ENCODE measurements at places on chromosomes 11 and 22. TPM values are rescaled to one million over a fixed set of nuclear protein-coding genes. Genes with fewer than 3 reads are reported as not detected.
A peak's percentile ranks its signal among the peaks of the same experiment; 100 is the strongest.

The SEZ6L gene
- 51.8 TPM for total RNA-seq

- DNase-seq: peak; percentile 93
Measured at GRCh38 chr22:38569972-38570778, at the start of gene DMC1. Gene DMC1, minus strand, starts transcription at chr22:38570183. Its CDS starts 1,927 bp downstream, at chr22:38568256.

DNA sequence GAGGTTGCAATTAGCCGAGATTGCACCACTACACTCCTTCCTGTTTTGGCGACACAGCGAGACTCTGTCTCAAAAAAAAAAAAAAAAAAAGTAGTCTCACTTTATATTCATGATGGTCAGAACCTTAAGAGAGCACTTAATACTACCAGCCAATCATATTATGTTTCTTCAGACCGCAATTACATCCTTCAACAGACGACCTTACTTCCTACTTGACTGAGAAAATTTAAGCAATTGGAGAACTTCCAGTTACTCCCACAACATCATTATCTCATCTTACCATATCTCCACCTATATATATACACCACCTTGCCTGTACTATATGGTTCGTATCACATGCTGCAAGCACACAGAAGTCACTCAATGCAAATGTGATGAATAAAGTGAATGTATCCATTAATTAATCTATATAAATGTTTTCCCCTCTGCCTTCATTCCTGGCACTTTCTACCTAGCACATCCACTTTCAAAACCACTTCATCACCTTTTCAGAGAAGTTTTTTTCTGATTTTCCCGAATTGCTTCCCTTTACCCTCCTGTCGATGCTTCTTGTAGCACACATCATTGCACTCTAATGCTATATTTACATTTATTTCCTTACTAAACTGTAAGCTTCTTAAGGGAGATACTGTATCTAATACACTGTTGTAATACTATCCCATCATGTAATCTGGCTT lies 13.8 kb downstream of the ATP5MG start:
- DNase-seq: no peak

DNA sequence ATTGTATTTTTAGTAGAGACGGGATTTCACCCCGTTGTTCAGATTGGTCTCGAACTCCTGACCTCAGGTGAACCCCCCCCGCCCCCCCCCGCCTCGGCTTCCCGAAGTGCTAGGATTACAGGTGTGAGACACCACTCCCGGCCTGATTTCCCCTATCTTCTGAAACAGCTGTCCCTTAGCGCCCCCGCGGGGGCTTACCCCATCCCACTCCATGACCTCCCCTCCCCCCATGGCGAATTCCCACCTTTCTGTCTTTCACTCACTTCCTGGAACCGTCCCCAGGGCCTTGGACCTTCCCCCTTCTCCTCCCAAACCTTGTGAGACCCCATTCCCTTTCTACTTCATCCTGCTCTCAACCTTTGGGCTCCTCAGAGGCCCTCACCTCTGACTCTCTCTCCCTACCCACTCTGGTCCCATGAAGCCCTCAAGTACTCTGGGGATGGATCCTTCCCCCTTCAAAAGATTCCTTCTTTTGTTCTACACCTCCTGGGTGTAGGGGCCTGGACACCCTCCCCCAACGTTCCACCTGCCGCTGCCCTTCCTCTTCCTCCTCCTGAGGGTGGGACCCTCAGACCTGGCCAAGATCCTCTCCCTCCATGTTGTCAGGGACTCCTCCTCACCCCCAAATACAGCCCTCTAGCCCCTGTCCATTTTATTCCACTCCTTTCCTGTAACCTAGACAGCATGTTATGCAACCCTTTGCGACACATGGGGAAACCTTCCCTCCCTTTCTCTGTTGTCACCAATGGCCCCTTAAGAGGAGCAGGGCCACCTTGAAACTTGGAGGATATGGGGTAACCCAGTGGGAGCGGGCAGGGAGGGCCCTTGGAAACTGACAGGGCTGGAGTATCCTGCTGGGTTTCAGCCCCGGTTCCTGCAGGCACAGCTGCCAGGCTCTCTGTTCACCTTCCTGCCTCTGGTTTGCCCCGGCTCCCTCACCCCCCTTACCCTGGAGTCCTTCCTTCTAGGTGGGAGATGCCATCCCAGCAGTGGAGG lies 1.1 kb downstream of the PRDX5 start:
- DNase-seq: no peak

The SMIM35 gene
- total RNA-seq: not detected
